ENCODE measurements at places on chromosomes 11 and 22. TPM values are rescaled to one million over a fixed set of nuclear protein-coding genes. Genes with fewer than 3 reads are reported as not detected.

DNA sequence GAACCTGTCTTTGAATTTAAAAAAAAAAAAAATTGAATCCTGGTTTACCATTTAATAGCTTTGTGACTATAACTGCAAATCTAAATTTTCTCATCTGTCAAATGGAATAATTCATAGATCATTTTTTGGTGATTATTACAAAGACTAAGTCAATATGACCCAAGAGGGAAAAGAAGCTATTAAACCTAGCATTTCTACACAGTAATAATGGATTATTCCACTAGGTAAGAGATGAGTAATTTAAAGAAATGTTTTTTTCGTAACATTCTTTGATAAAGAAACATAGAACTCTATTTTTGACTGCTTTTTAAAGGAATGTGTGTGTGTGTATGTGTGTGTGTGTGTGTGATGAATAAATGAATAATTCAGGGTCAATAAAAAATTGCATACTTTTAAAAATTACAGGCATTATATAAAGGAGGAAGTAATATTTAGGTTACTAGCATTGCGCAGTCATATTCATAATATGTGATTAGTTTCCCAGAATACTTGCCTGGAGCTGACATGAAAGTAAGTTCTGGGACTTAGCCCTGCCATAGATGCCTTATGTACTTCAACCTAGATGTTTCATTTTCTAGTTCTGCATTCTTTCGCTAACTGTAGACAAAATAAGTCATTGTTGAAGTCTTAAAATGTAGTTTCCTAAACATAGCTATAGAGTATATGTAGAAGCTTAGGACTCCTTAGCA, 72.9 kb downstream of the TMEM135 start:
- DNase-seq = no peak

Gene TMPRSS13
- total RNA-seq = 0.39 TPM

Gene MLC1
- 0.26 TPM for total RNA-seq

DNA sequence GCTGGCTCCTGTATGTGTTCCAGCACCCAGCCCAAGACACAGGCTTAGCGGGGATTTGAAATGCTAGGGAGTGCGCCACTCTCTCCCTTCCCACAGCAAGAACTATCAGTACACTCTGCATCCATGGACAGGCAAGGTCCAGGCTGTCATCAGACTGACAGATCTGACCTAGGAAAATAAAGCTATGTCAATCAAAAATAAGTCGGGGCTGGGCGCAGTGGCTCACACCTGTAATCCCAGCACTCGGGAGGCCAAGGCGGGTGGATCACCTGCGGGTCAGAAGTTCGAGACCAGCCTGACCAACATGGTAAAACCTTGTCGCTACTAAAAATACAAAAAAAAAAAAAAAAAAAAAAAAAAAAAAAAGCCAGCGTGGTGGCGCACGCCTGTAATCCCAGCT, 1.7 kb upstream of the MOV10L1 start:
- DNase-seq = no peak

Gene UPK3A
- total RNA-seq = not detected

DNA sequence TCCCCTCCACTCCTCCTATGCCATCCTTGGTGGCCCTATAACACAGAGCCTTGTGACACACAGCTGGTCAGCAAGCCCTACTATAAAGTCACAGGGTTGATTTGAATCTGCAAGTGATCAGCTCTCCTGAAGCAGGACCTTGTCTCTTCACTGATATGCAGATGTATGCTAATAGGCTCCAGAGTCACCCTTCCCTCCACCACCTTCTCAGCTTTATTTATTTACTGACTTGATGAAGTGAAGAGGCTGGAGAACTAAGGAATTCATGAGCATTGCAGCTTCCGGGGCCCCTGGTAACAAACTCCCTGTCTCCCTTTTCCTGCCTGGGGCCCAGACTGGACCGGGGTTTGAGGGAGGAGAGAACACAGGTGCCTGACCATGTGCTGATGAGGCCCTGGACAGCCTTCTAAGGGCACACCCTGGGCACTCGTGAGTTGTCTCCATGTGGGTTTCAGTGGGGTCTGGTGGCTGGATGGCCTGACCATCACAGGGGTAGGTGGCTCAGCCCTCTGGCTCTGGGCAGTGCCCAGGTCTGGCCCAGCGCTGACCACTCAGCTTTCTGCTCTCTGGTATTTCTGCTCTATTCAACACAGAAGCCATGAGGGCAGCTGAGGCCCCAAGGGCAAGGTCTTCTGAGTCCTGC, 307.5 kb downstream of the NTM start:
- DNase-seq = peak; percentile 85

Gene KRTAP5-1
- not detected for total RNA-seq

Gene PATE4
- total RNA-seq = not detected

DNA sequence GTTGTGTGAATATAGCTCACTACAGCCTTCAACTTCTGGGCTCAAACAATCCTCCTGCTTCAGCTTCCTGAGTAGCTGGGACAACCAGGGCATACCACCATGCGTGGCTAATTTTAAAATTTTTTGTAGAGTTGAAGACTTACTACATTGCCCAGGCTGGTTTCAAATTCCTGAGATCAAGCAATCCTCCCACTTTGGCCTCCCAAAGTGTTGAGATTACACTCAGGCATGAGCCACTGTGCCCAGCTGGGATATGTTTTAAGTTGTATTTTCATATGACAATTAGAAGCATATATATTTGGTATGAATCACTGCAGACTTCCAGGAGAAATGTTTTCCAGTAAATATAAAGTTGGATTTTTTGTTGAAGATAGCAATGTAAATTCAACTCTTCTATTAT, 15.4 kb downstream of the DDX10 start:
- no peak for DNase-seq

DNA sequence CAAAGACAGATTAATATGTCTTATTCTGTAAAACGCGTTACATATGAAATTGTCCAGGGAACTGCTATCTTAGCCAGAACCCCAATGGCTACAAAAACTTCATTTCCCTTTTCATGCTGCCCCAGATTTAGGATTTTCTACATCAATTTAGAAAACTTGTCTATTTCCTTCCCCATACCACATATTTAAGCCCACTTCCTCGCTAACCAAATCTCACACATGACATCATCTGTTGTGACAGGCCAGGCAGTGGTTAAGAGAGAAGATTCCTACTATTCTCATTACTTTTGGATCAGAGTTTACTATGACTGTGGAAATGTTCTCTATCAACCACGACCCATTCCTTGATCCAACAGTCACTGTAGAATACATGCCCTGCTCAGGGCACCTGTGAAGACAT, 15.9 kb downstream of the CCDC82 start:
- DNase-seq = no peak

- no peak for DNase-seq
Measured at GRCh38 chr22:46348099-46348695, 12.7 kb downstream of the TRMU start.

GRCh38 chr11:110989428-110990133, 255.9 kb upstream of the POU2AF2 start:
- no peak for DNase-seq

DNA sequence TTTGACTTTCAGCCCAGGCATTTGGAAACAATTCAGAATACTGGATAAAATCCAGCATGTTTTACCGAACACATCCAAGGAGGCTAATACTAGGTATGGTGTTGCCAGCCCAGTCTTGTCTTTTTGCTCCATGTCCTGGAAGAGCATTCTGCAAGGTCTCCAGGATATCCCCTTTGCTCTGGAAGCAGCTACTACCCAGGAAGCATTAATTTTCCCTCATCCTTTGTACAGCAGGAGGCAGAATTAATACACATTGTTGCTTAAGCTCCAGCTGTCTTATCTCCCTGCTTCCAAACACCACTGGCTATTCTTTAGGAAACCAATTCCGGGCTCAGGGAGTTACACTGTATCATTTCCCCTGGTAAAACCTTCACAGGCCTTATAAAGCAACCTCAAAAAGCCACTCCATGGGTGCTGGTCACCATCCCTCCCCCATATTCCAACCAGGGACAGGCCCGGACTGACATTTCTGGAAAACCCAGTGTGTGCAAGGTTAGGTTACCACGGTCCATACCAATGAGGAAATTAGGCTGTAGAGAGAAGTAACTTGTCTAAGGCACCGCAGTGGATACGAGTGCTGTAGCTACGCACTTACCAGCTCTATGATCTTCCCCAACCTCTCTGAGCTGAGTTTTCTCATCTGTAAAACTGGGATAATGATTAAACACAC, 1.5 kb upstream of the UBASH3B start:
- no peak for DNase-seq

Gene DSCAML1
- 0.45 TPM for total RNA-seq

DNA sequence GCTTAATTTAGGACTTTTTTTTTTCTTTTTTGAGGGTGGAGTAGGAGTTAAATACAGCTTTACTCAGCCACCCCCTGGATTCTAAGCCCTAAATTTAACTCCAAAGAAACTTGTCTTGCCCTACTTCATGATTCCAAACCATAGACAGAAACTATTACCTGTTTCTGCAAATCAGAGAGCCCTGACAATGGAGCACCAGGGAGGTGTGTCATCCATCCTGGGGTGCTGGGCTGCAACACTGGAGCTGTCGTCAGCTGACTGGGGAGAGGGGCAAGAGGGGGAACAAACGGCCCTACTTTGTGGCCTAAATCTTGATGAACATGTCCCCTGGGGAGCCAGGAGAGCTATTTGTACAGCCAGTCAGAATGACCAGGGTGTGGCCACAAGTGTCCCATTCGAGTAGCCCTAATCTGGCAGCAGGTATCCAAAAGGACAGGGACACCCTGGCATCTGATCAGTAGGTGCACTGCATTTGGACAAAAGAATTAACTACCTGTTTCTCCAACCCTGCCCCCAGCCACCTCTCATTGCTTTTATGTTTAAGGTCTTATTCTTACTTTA, 50.8 kb downstream of the PLEKHA7 start:
- DNase-seq = peak; percentile 49

GRCh38 chr22:25375683-25376082, 156.2 kb downstream of the CRYBB2 start:
- DNase-seq = no peak

DNA sequence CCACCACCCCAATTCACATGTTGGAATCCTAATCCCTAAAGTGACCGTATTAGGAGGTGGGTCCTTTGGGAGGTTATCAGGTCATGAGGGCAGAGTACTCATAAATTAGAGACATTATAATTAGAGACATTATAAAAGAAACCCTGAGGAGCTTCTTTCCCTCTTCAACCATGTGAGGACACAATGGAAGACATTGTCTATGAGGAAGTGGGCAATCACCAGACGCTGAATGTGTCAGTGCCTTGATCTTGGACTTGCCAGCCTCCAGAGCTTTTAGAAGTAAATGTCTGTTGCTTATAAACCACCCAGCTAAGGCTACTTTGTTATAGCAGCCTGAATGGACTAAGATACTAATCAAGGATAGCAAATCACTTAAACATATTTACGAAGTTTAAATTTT, 14.8 kb downstream of the GAB2 start:
- DNase-seq = no peak

DNA sequence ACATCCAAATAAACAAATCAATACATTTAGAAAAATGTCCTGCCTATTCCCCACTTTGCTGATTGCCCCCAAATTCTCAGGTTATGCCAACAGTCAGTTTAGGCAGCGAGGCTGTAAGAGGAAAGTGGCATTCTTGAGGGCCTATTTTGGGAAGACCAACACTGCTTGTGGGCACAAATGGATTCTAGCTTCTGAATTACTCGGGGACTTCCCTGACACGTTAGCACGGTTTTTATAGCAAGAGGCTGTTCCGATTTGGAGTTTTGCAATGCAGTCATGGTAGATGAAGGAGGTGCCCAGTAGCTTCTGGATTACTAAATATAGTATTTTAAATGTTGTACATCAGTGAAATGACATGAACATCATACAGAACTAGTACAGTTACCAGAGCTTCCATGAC, 13.1 kb downstream of the RCN1 start:
- no peak for DNase-seq

- DNase-seq = no peak
Measured at GRCh38 chr11:116460156-116460920, 312.4 kb downstream of the BUD13 start.

GRCh38 chr22:29670626-29671025, 49.2 kb upstream of the CABP7 start:
- no peak for DNase-seq

DNA sequence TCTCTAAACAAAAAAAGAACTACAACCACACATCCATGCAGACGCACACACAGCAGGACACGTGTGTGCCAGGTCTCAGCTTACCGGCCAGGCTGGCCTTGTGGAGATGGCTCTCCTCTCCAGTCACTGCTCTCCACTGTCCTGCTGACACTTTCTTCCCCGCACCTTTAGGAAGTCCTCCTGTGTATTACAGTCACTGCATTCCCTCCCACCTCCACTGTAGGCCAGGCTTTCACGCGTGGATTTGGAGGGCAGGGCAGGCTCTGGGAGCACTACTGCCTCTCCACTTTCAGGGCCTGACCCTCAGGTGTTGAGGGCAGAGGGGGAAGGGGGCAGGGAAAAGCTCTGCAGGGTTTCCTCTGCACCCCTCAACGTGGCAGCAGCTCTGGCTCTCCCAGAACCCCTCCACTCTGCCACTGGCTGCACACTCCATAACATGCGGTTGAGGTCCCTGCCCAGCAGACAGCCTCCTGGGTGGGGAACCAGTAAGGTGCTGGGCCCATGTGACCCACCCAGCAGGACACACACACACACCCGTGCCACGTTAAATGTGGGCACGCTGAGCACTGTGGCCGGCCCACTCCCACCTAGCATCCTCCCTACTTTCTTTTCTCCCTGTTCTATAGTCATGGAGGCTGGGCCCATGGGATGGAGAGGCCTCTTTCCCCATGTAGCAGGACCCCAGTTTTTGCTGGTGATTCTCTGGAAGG, 107.0 kb upstream of the PITPNB start:
- DNase-seq = peak; percentile 83

Gene OLFML1
- 6.7 TPM for total RNA-seq

- DNase-seq = no peak
Measured at GRCh38 chr11:124195189-124195734, 12.1 kb downstream of the OR10D3 start.

Gene DLG2
- 2.8 TPM for total RNA-seq

DNA sequence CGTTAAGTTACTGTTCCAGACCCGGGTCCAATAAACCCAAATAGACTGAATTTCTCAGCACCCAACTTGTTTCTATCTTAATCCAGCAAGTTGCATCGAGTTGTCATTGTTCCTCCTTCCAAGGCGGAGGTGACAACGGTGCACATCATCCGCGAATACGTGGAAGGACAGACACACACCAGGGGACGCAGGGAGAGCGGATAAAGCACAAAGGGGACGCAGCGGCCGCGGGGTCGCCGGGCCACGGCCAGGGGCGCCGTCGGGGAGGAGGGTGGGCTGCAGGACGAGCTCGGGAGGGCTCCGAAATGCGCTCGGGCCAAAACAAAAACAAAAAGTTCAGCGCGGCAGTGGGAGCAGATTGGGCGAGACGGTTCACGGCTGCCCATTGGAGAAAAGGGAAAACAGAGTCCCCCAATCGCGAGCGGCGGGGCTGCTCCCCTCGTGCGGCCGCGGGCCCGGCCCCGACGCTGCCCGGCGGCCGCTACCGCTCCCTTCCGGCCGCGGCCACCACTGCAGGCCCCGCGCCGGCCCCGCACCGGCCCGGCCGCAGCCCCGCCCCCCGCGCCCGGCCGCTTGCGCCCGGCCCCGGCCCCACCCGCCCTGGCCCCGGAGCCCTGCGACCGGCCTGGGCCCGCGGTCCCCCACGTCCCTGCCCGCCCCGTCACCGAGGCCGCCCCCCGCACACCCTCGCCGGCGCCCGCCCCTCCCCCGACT, 518 bp downstream of the KMT5B start:
- DNase-seq = no peak

GRCh38 chr11:65501472-65502273, 2.8 kb downstream of the MALAT1 start:
- DNase-seq = no peak

Measured in mesenteric fat pad (tissue), 1 donor.